ENCODE measurements at places on chromosomes 2 and 18.

- no peak for DNase-seq
Observed at GRCh38 chr2:3727397-3728045, 24.1 kb downstream of the DCDC2C start.

- DNase-seq, result no peak
Observed at GRCh38 chr18:63368611-63369010, 1.6 kb upstream of the KDSR start.

GRCh38 chr2:16960579-16960978 lies 294.9 kb upstream of the CYRIA start:
- DNase-seq, result peak; percentile 15

- no peak for DNase-seq
Observed at GRCh38 chr2:84641021-84641420, 124.7 kb downstream of the DNAH6 start.

DNA sequence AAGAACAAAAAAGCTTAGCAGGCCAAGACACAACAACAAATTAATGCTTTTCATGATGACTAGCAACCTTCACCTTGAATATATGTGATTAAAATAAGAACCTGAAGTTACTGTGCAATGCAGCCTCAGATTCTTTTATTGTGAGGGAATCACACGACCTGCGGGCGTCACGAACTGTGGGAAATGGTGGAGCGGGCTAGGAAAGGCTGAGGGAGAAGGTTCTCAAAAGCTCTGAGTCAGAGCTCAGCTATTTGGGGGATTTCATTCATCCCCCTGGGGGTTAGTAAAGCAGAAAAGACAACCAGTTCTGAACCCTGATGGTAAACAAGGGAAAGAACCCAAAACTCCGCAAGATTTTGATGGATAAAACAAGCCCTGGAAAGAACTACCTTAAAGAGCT lies 89.3 kb upstream of the NCKAP5 start:
- no peak for DNase-seq

DNA sequence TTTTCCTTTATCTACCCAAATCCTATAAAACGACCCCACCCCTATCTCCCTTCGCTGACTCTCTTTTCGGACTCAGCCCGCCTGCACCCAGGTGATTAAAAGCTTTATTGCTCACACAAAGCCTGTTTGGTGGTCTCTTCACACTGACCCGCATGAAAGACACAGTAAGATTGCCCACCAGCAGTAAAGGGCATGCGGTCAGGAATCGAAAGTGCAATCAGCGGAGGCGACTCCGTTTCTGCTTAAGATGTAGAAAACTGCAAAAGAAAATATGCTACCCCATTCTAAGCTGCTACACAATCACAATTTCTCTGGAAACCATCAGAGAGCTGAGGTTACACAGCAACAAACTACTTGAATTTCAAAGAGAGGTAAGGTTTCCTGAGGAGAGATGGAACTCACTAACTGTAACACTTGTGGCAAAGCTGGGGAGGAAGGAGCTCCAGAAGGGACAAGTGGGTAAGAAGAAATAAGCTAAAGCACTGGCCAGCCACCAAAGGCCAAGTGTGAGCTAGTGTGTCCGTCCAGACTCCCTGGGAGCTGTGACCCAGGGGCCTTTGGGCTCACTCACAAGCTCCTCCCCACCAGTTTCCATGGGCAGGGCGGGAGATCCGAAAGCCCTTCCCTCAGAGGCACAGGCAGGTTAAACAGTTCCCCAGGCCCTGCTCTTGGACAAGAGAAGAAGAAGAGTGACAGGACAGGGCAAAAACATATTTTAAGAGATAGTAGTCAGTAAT lies 72.8 kb upstream of the TGFA start:
- DNase-seq, result no peak

DNA sequence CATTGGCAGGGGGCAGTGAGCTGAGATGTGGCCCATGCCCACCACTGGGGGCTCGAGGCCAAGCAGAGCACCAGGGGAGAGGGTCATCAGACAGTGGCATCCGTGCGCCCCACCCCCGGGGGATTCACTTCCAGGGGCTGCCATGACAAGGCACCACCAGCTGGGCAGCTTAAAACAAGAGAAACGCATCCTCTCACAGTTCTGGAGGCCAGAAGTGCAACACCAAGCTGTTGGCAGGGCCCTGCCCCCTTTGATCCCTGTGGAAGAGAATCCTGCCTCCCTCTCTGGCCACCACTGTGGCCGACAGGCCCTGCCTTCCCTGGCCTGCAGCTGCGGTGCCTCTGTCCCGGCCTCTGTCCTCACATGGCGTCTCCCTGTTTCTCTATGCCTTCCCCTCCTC lies 187.7 kb upstream of the ID2 start:
- DNase-seq, result no peak

- DNase-seq, result no peak
Observed at GRCh38 chr2:30412047-30412683, 34.9 kb upstream of the LCLAT1 start.

- no peak for DNase-seq
Observed at GRCh38 chr2:34738691-34739090, 1139.6 kb upstream of the FAM98A start.

- no peak for DNase-seq
Observed at GRCh38 chr2:159164457-159164911, 122.0 kb downstream of the WDSUB1 start.

GRCh38 chr2:153197402-153198386 lies 280.9 kb downstream of the RPRM start:
- no peak for DNase-seq

DNA sequence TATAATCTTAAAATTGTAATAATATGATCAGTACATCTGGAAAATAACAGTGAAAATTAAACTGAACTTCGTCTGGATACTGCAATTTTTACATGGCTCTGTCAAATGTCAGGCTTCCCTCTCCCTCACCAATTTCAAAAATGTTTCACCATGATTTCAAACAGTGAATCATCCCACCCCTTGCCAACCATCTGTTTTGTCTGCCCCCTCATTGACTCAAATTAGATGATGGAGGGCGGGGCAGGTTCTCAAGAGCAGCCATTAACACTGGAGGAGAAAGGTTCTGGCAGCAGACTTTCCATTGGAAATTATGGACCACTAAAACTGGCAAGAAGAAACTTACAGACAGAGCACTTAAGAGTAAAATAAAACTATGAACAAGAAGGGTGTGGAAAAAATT lies 1195.7 kb upstream of the ZEB2 start:
- no peak for DNase-seq

GRCh38 chr2:81513328-81513727 lies 1208.8 kb upstream of the LRRTM1 start:
- no peak for DNase-seq
